ENCODE measurements at places on chromosomes 3 and 15.

GRCh38 chr15:37289109-37289765, 188.9 kb upstream of the MEIS2 start:
- DNase-seq = peak; percentile 19

DNA sequence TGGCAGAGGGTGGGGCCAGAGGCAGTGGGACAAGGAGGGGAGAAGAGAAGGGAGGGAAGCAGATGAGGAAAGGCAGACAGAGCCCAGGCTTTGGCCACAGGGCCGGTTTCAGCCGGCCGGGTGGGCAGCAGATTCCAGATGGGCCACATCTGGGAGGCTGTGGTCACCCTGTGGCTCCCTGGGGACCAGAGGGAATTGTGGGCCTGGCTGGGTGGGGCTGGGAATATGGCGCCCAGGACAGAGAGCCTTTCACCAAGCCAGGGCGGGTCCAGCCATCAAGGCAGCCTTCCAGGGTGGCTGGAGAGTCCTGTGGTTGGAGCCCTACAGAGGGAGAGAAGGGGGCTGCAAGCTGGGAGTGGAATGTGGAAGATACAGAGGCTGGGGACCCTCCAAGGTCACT, 18.9 kb downstream of the PTH1R start:
- DNase-seq = no peak

- DNase-seq = no peak
Measured at GRCh38 chr3:156985711-156986110, 159.6 kb downstream of the LEKR1 start.

- no peak for DNase-seq
Measured at GRCh38 chr15:82047453-82048400, 1.9 kb upstream of the MEX3B start.

DNA sequence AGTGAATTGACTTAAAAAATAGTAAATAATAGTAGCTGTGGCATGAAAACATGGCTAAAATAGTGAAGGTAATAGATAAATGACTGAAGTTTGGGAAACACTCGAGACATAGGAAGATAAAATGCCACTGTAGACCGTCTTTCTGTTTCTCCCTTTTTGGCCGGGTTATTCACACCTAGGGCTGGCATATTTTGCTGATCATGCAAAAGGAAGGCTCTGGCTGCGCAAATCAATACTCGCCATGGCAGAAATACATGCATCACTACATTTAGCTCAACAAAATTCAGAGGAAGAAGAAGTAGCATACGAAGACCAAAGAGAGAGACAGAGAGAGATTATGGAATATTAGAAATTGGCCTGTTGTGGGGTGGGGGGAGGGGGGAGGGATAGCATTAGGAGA, 242.2 kb upstream of the KBTBD8 start:
- no peak for DNase-seq

DNA sequence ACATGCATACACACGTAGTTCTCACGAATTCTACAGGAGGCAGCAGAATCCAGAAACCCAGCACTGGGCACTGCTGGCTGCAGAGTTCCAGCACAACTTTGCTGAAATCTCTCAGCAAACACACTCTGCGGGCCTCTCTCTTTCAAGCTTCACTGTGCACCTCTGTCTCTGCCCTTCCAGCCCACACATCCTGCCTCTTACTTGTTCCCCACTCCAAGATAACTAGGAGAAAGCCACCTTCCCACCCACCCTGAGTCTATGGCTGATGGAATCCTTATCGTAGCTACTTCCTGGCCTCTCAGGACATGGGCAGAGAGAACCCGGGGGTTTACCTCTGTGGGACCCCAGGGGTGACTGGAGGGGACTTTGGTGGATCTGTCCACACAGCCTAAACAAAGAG, 11.9 kb downstream of the ANP32A start:
- DNase-seq = no peak

DNA sequence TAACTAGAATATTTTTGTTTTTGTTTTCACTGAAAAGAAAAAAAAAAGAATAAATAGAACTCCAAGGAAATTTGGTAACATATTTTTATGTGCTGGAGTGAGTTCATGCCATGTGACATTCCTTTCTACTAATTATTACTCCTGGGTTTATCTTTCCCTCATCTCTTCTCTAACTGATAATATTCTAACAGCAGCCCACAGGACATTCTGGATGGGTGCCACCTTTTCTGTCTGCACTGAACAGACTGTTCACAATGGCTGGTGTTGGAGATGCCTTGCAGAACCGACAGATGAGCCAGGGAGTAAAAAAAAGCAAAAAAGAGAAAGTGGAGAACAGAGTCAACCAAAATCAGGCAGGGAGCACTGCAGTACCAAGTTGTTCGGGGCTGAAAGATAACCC, 151.3 kb downstream of the OR4M2 start:
- no peak for DNase-seq

GRCh38 chr3:187871848-187872247, 126.6 kb upstream of the BCL6 start:
- no peak for DNase-seq

GRCh38 chr15:29785642-29786041, 36.6 kb downstream of the TJP1 start:
- DNase-seq = no peak

GRCh38 chr3:73964818-73965217, 340.1 kb upstream of the PDZRN3 start:
- DNase-seq = no peak

DNA sequence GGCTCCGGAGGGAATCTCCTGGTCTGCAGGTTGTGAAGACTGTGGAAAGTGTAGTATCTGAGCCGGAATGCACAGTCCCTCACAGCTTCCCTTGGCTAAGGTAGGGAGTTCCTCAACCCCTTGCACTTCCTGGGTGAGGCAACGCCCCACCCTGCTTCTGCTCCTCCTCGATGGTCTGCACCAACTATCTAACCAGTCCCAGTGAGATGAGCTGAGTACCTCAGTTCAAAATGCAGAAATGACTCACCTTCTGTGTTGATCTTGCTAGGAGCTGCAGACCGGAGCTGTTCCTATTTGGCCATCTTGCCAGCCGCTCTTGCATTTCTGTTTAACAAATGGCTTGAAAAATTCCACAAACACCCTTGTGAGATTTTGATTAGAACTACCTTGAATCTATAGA, 156.1 kb downstream of the STXBP5L start:
- DNase-seq = no peak

DNA sequence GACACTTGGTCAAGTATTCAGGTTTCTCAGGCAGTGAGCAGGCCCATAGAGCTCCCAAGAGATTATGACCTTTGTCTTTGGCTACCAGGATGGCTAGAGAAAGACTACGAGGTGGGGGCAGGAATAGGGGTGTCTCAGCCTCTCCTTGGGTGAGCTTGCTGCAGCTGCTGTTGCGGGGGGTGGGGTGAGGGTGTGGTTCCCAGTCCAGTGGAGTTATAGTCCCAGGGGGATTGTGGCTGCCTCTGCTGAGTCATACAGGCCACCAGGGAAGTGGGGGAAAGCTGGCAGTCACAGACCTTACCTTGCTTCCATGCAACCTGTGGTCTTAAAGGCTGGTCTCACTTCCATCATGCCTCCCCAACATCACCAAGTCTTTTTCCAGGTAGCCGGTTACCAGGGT, 31.7 kb downstream of the ATP2C1 start:
- no peak for DNase-seq

- no peak for DNase-seq
Measured at GRCh38 chr3:86029590-86029989, 961.4 kb downstream of the VGLL3 start.

- no peak for DNase-seq
Measured at GRCh38 chr3:60952055-60952454, 299.2 kb downstream of the FHIT start.

GRCh38 chr15:69974321-69974720, 123.4 kb downstream of the TLE3 start:
- DNase-seq = no peak

GRCh38 chr3:42732196-42732828, 29.7 kb upstream of the HHATL start:
- DNase-seq = no peak

GRCh38 chr3:182503401-182503800, 289.9 kb upstream of the ATP11B start:
- DNase-seq = no peak

- DNase-seq = no peak
Measured at GRCh38 chr3:30629746-30630145, 23.3 kb downstream of the TGFBR2 start.

DNA sequence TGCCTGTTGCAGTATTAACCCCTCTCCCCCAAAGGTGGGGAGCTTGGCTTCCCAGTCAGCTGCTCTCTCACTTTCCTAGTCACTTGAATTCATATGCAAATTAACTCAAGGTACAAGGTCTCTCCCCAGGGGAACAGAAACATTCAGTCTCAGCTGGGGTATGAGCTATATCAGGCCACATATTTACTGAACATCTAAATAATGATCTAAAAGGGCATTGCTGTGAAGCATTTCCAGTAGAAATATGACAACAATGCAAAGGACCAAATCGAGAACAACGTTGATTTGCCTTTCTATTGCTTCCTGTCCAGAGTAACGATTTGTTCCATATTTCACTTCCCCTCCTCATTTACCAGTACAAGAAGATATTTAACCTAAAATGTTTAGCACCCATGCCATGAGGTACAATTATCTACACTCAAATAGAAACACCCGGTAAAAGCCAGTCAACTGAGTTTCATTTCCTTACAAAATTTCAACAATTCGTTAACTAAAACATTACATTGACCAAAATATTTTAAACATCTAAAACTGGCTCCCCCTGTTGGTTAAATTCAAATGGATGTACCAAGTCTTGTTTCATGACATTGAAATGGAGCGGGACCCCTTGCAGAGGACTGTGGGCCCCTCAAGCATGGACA, 36.5 kb upstream of the KLHL6 start:
- no peak for DNase-seq

DNA sequence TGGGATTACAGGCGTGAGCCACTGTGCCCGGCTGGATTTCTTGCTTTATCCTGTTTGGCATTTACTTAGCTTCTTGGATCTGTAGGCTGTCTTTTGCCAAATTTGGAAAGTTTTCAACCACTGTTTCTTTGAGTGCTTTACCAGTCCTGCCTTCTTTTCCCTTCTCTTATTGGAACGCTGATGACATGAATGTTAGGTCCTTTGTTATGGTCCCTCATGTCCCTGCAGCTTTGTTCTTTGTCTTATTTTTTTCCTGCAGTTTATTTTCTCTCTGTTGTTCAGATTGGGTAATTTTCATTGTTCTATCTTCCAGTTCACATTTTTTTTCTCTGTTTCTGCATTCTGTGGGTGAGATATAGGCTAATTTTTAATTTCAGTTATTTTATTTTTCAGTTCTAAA, 25.0 kb downstream of the SH3GL3 start:
- no peak for DNase-seq

GRCh38 chr15:56653107-56653506, 80.2 kb downstream of the ZNF280D start:
- no peak for DNase-seq

DNA sequence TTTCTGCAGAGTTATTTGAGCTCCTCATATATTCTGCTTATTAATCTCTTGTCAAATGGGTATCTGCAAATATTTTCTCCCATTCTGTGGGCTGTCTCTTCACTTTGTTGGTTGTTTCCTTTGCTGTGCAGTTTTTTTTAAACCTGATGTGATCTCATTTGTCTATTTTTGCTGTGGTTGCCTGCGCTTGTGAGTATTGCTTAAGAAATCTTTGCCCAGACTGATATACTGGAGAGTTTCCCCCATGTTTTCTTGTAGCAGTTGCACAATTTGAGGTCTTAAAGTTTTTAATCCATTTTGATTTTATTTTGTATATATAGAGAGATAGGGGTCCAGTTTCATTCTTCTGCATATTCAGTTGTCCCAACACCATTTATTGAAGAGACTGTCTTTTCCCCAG, 102.3 kb downstream of the POLQ start:
- DNase-seq = no peak

- DNase-seq = no peak
Measured at GRCh38 chr15:75368689-75369239, 357 bp upstream of the MAN2C1 start.

- DNase-seq = peak; percentile 40
Measured at GRCh38 chr3:125083776-125084175, 28.0 kb upstream of the HEG1 start.

DNA sequence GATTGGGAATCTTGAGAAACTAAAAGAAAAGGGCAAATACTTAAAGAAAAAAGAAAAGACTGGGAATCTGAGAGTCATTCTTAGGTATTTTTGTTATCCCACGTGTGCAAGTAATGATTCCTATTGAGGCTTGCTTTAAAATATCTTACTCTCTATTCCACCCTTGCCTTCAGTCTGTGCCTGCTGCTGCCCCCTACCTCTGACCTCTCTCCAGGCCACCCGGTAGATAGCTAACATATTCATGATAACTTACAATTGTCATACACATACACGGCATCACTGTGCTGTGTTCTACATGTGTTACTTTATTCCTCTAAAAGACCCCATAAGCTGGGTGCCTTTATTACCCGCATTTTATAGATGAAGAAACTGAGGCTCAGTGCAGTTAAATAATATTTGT, 27.8 kb upstream of the ATP13A3 start:
- DNase-seq = no peak

DNA sequence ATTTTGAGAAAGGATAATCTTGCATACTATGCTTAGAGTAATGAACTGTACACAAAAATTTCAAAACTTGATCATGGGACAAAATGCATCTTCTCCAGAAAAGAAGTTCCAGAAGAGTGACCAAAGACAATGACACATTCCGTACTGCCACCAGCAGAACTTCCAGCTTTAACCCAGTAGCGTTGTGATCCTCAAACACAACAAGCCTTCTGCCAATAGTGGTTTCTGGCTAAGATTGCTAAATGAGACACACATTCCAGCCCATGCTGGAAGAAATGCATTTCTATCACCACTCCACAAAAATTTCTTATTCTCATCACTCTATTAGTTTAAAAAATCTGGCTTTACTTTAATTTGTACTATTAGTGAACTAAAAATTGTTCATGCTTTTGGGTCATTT, 334.9 kb downstream of the TBC1D5 start:
- peak; percentile 55 for DNase-seq

- DNase-seq = no peak
Measured at GRCh38 chr15:91141097-91141496, 41.0 kb downstream of the SV2B start.

Data from AG20443 (cell line).